ENCODE measurements at places on chromosomes 7 and 10.

DNA sequence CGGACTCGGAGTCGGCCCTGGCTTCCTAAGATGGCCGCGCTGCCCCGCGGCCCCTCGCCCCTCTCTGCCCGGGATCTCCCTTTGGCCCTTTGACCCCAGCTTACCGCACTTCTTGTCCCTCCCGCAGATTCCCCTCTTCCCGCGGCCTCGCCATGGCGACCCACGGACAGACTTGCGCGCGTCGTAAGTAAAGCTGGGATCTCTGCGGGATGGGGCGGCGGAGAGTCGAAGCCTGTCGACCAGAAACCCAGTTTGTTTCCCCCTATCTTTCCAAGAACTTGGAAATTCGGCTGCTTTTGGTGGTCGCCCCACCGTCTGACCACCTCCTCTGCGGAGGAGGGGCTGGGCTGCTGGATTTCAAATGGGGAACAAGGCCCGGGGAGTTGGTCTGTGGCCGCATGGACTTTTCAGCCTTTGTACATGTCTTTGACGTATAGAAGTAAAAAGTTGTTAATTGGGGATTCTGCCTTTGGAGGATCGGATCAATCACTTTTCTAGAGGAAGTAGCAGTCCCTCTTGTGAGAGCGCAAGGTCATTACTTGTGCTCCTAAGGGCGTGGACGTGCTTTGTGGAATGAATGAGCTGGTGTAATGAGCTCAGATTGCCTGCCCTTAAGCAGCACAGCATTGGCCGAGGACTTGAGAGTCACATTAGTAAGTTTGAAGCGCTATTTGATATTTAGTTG lies 553 bp downstream of the VDAC2 start:
- no peak for DNase-seq

DNA sequence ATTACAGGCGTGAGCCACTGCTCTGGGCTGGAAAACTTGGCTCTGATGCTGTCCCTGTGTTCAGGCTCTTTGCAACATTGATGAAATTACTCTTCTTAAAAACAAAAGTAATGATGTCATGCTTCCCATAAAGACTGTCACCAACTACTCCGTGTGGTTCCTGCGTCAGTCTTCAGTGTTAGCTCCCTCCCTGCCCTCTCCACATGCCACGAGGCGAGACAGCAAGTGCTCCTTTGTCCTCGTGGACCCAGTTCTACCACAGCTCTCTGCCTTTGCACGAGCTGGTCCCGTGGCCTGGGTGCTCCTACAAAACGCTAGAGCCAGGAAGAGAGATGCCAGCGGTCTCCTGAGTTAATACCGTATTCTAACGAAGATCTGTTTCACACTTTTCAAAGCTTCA lies 194.5 kb downstream of the SDK1 start:
- no peak for DNase-seq

DNA sequence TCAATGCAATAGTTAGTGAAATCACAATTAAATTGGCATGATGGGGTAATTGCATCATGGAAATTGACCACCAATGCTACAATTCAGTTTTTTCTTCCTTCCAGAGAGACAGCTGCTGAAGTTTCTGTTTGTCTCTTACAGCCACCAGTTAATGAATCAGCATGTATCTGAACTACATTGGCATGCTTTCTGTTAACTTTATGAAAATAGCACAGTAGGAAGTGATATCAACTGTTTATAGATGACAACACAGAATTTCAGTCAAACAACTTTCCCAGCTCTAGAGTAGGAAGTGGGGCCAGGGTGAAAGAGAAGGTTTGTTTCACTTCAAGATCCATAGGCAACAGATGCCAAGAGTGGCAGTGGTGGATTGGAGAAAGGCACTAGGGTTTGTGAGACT lies 339.6 kb upstream of the VWC2 start:
- no peak for DNase-seq

GRCh38 chr10:59991117-59991516 lies 84.8 kb upstream of the CCDC6 start:
- DNase-seq = no peak

GRCh38 chr7:4747013-4747412 lies 28.4 kb upstream of the AP5Z1 start:
- no peak for DNase-seq

All from stimulated activated CD8-positive, alpha-beta memory T cell treated with anti-CD3 and anti-CD28 coated beads, Interleukin-7, amount 100 ng/mL, for 1 hour (primary cell).